ENCODE measurements at places on chromosomes 4 and X.

DNA sequence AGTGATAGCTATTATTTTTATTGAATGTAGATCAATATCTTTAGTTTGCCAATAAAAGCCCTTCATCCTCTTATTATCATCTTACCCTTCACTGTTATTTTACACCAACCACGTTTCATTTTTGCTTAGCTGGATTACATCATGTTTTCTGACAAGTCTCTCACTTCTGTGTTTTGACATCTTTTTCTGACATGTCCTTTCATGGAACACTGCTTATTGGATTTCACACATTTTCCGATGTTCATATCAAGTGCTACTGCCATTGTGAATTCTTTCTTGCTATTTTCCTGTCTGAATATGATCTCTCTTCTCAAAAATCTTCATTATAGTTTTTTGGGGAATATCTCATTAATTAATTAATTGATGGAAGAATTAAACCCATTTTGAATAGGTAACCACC lies 48.5 kb upstream of the AGA start:
- DNase-seq = no peak

DNA sequence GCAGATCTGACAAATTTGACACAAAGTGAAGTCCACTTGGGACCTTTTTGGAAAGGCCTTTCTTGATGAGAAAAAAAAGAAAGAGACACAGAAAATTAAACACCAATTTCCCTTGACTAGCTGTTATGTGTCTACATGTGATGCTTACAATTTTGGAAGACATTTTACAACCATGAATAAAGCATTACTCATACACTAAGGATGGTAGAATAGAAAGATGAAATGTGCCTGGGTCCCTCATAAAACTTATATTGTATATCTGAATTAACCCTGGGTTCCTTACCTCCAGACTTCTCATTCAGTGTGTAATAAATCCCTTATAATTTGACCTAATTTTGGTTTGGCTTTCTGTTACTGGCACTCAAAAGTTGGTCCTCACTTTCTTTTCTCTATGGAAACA lies 16.5 kb upstream of the GRIA3 start:
- DNase-seq = no peak

DNA sequence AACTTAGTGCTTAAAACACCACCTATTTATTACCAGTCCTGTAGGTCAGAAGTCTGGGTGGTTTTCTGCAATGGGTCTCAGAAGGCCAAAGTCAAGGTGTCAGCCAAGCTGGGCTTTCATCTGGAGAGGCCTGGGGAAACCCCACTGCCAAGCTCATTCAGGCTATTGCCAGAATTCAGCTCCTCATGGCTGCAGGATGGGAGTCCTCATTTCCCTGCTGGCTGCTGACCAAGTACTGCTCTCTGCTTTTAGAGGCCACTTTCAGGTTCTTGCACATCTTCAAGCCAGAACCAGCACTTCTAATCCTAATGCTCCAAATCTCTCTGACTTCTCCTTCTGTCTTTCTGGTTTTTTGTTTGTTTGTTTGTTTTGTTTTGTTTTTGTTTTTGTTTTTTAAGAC lies 109.3 kb downstream of the BCOR start:
- DNase-seq = no peak

DNA sequence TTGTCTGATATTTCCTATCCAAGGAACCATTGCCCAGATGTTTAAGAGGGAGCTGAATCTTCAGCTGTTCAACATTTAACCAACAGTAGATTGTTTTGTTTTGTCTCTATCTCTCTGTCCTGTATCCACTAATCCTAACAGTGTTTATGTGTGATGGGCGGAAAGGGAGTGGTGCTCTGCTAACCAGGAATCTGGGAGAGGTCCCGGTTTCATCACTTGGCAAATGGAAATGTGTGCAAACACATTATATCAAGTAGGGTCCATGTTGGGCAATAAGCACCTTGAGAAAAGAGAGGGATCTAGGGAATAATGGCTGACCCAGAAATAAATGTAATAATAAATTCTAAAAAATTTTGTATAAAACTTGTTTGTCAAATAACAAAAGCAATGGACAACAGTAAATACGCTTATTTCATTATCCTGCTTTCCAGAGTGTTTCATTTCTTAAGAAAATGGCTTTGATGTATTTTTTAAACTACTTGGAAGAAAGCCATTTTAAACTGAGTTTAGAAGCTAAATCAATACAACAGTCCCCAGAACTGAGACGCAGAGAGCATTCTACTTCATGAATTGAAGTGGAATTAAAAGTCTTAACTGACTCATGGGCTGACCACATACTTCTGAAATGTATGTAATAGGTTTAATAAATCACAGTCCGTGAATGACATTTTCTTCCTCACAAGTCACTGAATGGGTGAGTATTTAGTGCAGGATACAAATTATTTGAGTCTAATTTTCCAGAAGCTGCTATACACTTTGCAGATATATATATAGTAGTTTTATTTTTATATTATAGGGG lies 55.8 kb downstream of the EMCN start:
- DNase-seq = no peak

GRCh38 chr4:158122501-158122900 lies 50.3 kb downstream of the GASK1B start:
- DNase-seq = no peak

DNA sequence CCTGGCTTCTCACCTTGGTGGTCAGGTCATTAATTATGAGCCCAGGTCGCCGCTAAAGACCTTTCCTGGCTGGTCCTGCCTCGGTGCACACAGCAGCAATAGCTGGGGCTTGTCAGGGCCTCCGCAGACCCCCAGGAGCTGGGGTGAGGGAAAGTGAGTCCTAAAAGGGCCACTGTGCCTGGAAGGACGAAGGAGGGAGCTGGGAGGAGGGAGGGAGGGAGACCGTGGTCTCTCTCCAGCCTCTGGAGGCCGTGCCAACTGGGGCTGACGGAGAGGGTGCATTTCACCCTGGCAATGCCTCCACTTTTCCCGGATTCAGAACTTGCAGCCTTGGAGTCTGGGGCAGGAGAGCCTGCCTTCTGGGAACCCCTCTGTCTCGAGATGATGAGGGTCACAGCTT lies 60.4 kb downstream of the CRLF2 start:
- DNase-seq = no peak

- DNase-seq = no peak
These were observed 73.0 kb downstream of the TLL1 start for GRCh38 chr4:165945991-165946390.

Data from H54 (cell line).